Activated naive CD8-positive, alpha-beta T cell treated with anti-CD3 and anti-CD28 coated beads, Interleukin-2, amount 10 ng/mL, durations not matched to agents 7 days and 5 days (primary cell): ENCODE measurements at places on chromosomes 13 and 19. TPM values are rescaled to one million over a fixed set of nuclear protein-coding genes. Genes with fewer than 3 reads are reported as not detected.

ZNF649 gene
- total RNA-seq: 21.1 TPM

CALR3 gene
- total RNA-seq: not detected

ZNF829 gene
- 8.4 TPM for total RNA-seq

TMC4 gene
- total RNA-seq: 3.0 TPM

FGF22 gene
- total RNA-seq: 1.1 TPM

ZNF442 gene
- total RNA-seq: 2.6 TPM

RBM42 gene
- 87.4 TPM for total RNA-seq

ZNF724 gene
- total RNA-seq: 13.6 TPM

CCDC122 gene
- 2.4 TPM for total RNA-seq

IZUMO1 gene
- total RNA-seq: not detected

- H3K27ac ChIP-seq: no peak overlapping the region
- no peak for DNase-seq
- peaks cover 2% of the 10 kb centered on the region for H3K36me3 ChIP-seq
- H3K4me3 ChIP-seq: no peak overlapping the region
These were observed 5.1 kb downstream of the CBARP start for GRCh38 chr19:1232652-1233072.

GRCh38 chr19:35166100-35167063 is 11.8 kb downstream of the FXYD5 start:
- peak overlapping the region; percentile 91 for H3K27ac ChIP-seq
- peaks cover 81% of the 10 kb centered on the region for H3K36me3 ChIP-seq
- H3K4me1 ChIP-seq: peaks cover 34% of the 10 kb centered on the region
- no peak for DNase-seq
- H3K4me3 ChIP-seq: peak overlapping the region; percentile 56
- no peaks in the 10 kb centered on the region for H3K27me3 ChIP-seq

DNA sequence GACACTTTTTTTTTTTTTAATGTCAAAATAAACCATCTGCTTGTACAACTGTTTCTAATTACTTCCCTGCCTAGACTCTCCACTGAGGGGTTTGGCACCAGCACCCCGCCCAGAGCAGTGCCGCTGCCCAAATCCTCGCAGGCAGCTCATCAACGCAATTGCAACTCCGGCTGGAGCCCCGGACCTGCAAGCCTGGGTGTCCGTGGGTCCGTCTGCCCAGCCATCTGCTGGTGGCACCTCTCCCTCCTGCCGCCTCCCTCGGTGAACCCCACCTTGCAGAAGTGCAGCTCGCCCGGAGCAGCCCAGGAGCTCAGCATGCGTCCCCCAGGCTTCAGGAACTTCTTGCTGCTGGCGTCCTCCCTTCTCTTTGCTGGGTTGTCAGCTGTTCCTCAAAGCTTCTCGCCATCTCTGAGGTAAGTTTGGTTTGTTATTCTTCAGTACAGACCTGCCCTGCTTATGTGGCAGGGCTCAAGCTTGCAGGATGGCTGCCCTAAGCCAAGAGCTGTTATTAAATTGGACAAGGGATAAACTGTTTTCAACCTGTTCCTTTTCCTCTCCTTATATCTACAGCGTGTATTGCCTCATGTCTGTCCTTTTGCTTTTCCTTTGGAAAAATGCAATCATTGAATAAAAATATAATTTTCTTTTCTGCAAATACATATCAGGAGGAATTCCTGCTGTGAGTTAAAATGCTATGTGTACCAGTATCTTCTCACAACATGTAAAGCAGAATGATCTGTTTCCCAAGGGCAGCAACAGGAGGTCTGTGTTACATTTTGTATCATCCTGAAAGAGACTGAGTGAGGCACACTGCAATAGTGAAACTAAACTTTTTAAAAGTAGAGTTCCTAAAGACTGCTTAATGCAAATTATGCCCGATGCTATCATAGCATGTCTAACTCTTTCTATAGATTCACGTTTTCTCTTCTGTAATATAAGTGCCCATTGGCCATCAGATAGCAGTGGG is at the start of gene ITGBL1:
Gene ITGBL1, plus strand, starts transcription at position 157 of the 967 bp plus-strand sequence. Its CDS starts 159 bp downstream, at position 316.
- peaks cover 2% of the 10 kb centered on the region for H3K4me1 ChIP-seq
- peak within 1 kb of the TSS; percentile 49 for H3K4me3 ChIP-seq
- H3K27ac ChIP-seq: no peak within 1 kb of the TSS
- peaks cover 26% of the 10 kb centered on the region for H3K27me3 ChIP-seq
- H3K36me3 ChIP-seq: no peaks in the 10 kb centered on the region

- peaks cover 1% of the 10 kb centered on the region for H3K4me1 ChIP-seq
- no peak overlapping the region for H3K27ac ChIP-seq
- no peak overlapping the region for H3K4me3 ChIP-seq
These were observed 15.5 kb upstream of the ISYNA1 start for GRCh38 chr19:18453269-18454024.

GRCh38 chr19:28656644-28657043 is 556.3 kb downstream of the UQCRFS1 start:
- H3K27me3 ChIP-seq: no peaks in the 10 kb centered on the region
- no peak for DNase-seq
- H3K27ac ChIP-seq: no peak overlapping the region
- no peaks in the 10 kb centered on the region for H3K36me3 ChIP-seq

DNA sequence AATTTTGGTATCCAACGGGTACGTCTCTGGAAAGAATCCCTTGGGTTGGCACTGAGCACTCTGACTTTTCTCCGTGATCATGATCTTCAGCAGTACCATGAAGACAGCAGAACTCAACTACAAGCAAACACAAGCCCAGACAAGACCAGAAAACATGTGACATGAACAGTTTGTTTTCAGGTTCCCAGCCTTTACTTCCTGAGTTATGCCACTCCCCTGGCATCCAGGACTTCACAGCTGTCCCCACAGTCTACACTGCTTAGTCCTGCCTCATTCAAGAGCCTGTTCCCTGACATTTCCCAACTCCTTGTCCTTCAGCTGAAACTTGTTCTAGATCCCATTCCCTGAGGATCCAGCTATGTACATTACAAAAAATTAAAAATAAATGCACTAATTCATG is 4.9 kb upstream of the N4BP2L1 start:
- peaks cover 19% of the 10 kb centered on the region for H3K4me1 ChIP-seq
- H3K4me3 ChIP-seq: no peak overlapping the region
- H3K27ac ChIP-seq: no peak overlapping the region
- H3K27me3 ChIP-seq: no peaks in the 10 kb centered on the region

DNA sequence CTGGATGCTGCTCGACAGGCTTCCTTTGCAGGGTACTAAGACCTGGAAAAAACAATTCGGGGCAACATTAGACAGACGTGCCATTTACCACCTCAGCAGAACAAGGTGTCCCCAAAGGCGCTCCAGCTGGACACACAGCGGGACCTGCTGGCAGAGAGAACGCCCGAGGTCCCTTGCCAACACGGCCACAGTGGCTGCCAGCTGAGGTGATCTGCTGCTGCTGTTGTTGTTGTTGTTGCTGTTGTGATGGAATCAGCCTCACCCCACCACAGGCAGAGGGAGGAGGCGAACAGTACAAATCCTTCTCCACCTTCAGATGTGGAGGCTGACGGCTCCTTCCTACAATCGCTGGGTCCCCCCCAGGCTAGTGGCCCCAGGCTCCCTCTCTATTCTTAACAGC is 25.2 kb downstream of the ANKRD27 start:
- H3K27me3 ChIP-seq: no peaks in the 10 kb centered on the region
- no peak overlapping the region for H3K4me3 ChIP-seq
- H3K27ac ChIP-seq: no peak overlapping the region
- H3K36me3 ChIP-seq: peaks cover 16% of the 10 kb centered on the region

GRCh38 chr13:27960362-27961226 is 8.5 kb downstream of the CDX2 start:
- peaks cover 81% of the 10 kb centered on the region for H3K27me3 ChIP-seq
- H3K36me3 ChIP-seq: no peaks in the 10 kb centered on the region
- H3K4me1 ChIP-seq: peaks cover 6% of the 10 kb centered on the region
- H3K27ac ChIP-seq: no peak overlapping the region
- H3K4me3 ChIP-seq: peak overlapping the region; percentile 74
- peak; percentile 73 for DNase-seq

GRCh38 chr13:100904293-100904976 is 229.8 kb upstream of the TMTC4 start:
- H3K4me1 ChIP-seq: no peaks in the 10 kb centered on the region
- no peak for DNase-seq
- no peak overlapping the region for H3K4me3 ChIP-seq
- H3K27me3 ChIP-seq: peaks cover 6% of the 10 kb centered on the region
- no peaks in the 10 kb centered on the region for H3K36me3 ChIP-seq
- no peak overlapping the region for H3K27ac ChIP-seq

DNA sequence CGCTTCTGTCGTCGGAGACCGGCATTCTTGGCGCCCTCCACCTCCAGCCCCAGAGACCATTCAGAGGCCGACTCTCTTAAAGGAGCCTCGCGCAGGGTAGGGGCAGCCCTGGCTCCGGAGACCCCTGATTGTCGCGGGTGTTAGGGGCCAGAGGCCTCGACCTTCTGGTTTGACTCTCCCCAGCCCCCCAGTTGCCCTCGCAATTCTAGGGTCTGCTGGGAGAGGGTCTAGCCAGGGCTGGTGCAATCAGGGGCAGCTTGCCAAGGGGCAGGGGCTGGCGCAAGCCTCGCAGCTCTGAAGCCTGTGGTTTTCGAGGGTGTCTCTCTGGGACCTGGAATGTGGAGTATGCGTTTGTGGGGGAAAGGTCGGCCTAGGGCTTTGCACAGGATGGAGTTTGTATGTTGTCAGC is 1.6 kb upstream of the SLC7A10 start:
- H3K4me1 ChIP-seq: peaks cover 4% of the 10 kb centered on the region
- H3K27me3 ChIP-seq: peaks cover 44% of the 10 kb centered on the region
- no peak overlapping the region for H3K27ac ChIP-seq
- peaks cover 4% of the 10 kb centered on the region for H3K36me3 ChIP-seq
- peak overlapping the region; percentile 55 for H3K4me3 ChIP-seq

DNA sequence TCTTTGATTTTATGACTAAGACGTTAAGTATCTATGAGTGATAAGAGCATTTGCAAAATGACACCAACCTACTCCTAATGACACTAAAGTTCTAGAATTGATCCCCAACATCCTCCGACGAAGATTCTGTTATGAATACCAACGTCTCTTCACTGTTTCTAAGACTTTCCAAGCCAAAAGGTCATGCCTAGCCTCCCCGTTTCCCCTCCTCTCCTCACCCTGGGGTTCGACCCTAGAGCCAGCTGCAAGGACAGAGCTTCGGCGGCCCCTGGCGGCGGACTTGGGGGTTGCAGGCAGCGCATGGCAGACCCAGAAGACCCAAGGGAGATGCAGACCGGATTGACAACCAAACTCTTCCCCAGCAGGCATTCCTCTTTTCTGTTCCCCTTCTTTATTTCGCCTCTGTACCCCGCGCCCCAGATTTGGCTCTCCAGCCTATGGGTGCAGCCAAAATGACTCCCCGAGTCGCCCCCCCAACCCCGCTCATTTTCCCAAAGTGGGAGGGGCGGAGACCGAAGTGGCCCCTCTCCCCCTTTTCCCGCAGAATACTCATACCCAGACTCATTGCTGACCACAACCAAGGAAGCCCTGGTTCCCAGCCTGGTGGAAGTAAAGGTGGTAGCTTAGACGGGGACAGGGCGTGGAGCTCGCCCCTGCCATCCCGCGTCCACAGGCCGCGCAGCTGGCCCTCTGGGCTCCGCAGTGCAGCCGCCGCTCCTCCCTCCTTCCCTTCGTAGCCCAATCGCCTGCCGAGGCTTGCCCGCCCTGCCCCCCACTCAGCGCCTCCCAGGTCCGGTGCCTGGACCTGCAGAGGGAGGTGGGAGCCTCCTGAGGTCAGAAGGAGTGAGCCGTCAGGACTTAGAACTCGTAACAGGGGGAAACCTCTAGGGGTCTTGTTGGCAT is 4.1 kb upstream of the EML2 start:
- DNase-seq: peak; percentile 95
- peak overlapping the region; percentile 73 for H3K4me3 ChIP-seq
- peaks cover 3% of the 10 kb centered on the region for H3K27me3 ChIP-seq
- H3K36me3 ChIP-seq: peaks cover 2% of the 10 kb centered on the region
- H3K4me1 ChIP-seq: peaks cover 38% of the 10 kb centered on the region
- H3K27ac ChIP-seq: peak overlapping the region; percentile 84

DNA sequence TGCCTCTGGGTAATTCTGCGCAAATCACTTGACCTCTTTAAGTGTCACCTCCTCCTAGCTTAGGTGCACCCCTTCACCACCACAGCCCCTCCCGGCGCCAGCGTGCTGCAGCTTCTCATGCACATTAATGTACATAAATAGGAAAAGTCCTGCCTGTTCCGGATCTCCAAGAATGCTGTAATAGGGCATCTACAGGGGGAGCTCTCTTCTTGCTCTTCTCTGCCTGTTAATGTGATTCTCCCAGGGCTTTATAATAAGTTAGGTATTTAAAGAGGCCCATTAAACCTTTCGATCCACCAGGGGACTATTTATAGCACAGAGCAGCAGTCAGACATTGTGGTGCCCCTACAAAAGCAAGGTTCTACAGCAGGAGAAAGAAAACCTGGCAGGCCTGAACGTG is 35.3 kb downstream of the SOX1 start:
- H3K36me3 ChIP-seq: peaks cover 1% of the 10 kb centered on the region
- no peak overlapping the region for H3K4me3 ChIP-seq

- H3K27ac ChIP-seq: no peak overlapping the region
- H3K27me3 ChIP-seq: no peaks in the 10 kb centered on the region
- H3K4me3 ChIP-seq: no peak overlapping the region
- no peaks in the 10 kb centered on the region for H3K36me3 ChIP-seq
- DNase-seq: no peak
These were observed 59.3 kb downstream of the OXGR1 start for GRCh38 chr13:96934889-96935489.

DNA sequence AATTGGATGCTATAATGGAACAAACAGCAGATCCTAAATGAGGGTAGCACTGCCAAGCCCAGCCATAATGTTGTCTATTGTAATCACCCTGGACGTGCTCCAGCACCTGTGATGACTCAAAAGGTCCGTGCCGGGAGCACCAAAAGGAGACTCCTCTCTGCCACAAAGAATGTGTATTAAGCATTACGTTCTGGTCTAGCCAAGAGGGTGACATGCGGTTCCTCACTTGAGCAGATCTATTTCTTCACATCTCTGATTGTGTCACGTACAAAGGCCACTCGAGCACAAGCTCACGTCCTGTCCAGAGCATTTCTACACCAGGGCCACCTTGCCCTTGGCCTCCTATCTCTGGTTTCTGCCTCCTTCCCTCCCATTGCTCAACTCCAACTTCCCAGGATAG is 219.9 kb upstream of the IRS2 start:
- no peaks in the 10 kb centered on the region for H3K36me3 ChIP-seq
- H3K4me1 ChIP-seq: no peaks in the 10 kb centered on the region
- H3K27me3 ChIP-seq: no peaks in the 10 kb centered on the region

GRCh38 chr13:21871382-21871781 is 200.5 kb downstream of the FGF9 start:
- no peak overlapping the region for H3K4me3 ChIP-seq
- no peak for DNase-seq
- no peaks in the 10 kb centered on the region for H3K4me1 ChIP-seq
- H3K36me3 ChIP-seq: no peaks in the 10 kb centered on the region

- H3K36me3 ChIP-seq: no peaks in the 10 kb centered on the region
- no peaks in the 10 kb centered on the region for H3K27me3 ChIP-seq
- H3K4me3 ChIP-seq: no peak overlapping the region
- no peak overlapping the region for H3K27ac ChIP-seq
These were observed 10.4 kb downstream of the ARL11 start for GRCh38 chr13:49638744-49639072.

- peaks cover 13% of the 10 kb centered on the region for H3K4me1 ChIP-seq
- DNase-seq: no peak
- no peak overlapping the region for H3K27ac ChIP-seq
- peaks cover 12% of the 10 kb centered on the region for H3K36me3 ChIP-seq
- no peaks in the 10 kb centered on the region for H3K27me3 ChIP-seq
These were observed 21.3 kb downstream of the DNAJC3 start for GRCh38 chr13:95698047-95698749.

GRCh38 chr13:46490129-46490528 is 62.8 kb upstream of the LRCH1 start:
- H3K27ac ChIP-seq: no peak overlapping the region
- H3K4me3 ChIP-seq: no peak overlapping the region
- no peaks in the 10 kb centered on the region for H3K36me3 ChIP-seq
- peaks cover 4% of the 10 kb centered on the region for H3K27me3 ChIP-seq
